ENCODE measurements at places on chromosomes 5 and 9. TPM values are rescaled to one million over a fixed set of nuclear protein-coding genes. Genes with fewer than 3 reads are reported as not detected.

The PCDHGA9 gene
- total RNA-seq, result 2.2 TPM

The MZB1 gene
- total RNA-seq, result 0.58 TPM

The CTXN3 gene
- not detected for total RNA-seq

DNA sequence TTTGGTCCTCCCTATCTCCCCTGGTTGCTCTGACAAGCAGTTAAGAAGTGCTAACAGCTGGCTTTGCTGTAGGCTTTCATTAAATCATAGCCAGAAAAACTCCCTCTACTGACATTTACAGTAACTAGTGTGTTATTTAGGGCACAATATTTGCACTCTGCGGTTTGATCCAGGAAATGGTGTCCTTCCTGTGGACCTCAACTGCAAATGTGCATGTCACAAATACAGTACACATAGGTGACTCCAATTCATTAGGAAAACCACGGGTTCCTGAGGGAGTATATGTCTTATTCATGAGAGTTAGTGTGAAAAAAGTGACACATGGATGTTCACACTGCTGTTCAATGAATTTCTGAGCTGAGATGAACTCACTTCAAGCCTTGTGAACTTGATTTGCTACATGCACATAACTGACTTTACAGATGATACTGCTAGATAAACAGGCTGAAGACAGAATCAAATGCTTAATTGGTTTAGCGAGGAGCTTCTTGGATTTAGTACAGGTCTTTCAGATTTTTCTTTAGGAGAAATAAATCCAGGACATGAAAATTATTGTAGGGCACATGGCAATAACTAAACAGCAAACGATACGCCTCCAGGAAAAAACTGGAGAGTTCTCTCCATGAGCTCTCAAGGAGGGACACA, 281.5 kb downstream of the EFNA5 start:
- no peak for DNase-seq

DNA sequence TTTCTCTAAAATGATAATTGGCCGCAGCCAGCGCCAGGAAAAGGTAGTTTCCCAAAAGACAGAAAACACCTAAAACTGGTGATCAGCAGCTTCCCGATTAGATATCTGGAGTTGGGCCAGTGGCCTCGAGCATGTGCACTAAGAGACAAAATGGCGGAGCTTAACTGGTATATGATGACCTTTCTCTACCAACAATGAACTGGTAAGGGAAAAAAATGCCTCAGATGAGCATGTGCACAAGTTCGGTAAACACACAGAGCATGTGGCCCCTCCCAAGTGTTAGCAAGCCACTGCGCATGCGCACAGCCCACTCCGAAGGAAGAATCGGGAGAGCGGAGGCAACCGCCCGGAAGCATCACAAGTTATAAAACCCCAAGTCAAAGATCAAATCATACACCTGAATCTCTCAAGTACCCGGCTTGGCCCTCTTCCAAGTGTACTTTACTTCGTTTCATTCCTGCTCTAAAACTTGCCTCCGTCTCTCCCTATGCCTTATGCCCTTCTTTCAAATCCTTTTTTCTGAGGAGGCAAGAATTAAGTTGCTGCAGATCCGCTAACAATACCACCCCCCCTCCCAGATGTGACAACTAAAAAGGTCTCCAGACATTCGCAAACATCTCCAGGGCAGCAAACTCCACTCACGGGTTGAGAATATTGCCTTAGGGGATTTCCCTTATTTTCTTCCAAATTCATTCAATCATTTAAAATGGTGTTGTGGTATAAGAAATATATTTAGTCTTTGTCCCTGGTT, 15.0 kb upstream of the PTBP3 start:
- peak; percentile 82 for DNase-seq

- DNase-seq, result peak; percentile 96
Measured at GRCh38 chr9:121772600-121773285, 121.3 kb downstream of the DAB2IP start.

DNA sequence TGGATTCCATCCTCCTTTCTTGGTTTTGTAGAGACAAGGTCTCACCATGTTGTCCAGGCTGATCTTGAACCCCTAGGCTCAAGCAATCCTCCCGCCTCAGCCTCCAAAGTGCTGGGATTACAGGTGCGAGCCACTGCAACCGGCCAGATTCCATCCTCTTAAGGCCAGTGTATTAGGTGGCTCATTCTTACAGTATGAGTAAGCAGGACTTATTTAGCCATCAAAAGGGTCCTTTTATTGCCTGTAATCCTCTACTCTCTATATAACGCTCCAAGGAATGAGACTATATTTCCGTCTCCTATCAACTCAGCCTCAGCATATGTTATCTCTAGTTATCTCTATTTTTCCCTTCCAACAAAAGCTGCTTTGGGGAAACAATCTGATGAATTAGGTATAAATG, 3.0 kb upstream of the ERBIN start:
- no peak for DNase-seq

GRCh38 chr9:76607730-76608436, 148.9 kb downstream of the GCNT1 start:
- DNase-seq, result no peak

GRCh38 chr5:167155387-167156005, 1135.9 kb upstream of the WWC1 start:
- DNase-seq, result no peak

DNA sequence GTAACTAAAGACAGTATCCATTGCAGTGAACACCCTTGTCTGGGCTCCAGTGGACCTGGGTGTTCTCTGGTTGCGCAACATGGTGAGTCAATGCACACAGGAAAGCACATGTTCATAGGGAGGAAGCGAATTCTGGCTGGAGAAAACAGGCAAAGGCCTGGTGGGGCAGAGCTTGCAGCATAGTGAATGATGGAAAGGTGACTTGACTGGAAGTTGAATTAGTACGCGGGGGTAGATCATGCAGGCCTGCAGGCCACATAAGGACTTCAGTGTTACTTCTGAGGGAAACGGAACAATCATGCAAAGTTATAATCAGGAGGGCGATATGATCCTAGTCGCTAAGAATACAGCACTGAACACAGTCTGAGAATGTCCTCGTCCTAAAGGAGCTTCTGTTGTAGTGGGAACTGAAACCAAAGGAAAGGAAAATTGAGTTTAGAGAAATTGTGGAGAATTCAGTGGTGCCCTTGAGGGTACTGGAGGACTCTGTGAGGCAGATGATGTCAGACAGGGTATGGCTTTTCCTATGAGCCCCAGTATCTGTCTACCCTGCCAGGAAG, 71.9 kb upstream of the RANBP3L start:
- DNase-seq, result peak; percentile 69
